ENCODE measurements at places on chromosomes 5 and 9.

DNA sequence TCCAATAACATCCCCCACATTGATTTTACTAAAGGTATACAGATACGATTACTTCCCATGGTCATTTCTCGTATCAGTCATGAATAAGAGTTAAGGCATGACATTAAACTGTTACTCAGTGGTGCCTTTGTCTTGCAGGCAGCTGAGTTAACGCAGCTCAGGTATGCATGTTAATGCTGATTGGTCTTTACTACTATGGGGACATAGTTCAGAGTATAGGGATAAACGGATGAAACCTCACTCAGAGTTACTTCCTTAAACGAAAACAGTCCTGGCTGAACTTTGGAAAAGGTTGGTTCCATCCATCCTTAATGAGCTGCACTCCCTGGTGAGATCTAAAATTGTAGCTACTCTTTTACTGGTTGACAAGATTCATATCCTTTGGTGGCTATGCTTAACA, 87.0 kb downstream of the ACTL7B start:
- no peak for DNase-seq

GRCh38 chr5:68070591-68071281, 144.8 kb upstream of the PIK3R1 start:
- DNase-seq = peak; percentile 16

- peak; percentile 66 for DNase-seq
These were observed 9.2 kb upstream of the GRHPR start for GRCh38 chr9:37413311-37413710.

DNA sequence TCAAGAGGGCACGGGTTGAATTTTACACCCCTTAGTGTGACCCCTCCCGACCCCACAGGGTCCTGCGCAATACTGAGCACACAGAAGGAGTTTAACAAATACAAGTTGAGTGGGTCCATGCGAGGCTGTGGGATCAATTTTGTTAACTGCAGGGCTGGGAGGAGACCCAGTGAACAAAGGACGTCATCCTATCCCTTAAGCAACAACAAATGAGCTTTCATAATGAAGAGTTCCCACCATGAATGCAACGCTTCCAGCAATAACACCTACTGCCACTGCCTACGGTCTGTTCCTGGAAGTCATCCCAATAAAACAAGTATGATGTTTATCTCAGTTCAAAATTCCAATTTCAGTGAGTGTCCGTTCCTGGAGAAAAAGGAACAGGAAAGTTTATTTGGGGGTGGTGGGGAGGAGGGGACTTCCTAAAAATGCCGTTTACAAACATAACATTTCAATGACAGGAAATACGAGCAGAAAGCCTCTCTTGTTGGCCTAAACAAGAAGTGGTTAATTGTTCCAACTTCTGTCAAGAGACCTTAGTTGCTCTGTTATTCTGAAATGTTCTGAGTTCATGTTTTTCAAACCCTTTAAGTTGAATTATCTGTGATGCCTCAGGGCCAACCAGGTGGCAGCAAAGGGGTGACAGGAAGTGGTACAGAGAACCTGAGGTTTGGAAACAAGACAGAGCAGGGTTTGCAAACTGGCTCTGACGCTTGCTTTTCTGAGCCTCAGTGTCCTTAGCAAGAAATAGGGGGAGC, 65.8 kb upstream of the PLPP6 start:
- DNase-seq = no peak

DNA sequence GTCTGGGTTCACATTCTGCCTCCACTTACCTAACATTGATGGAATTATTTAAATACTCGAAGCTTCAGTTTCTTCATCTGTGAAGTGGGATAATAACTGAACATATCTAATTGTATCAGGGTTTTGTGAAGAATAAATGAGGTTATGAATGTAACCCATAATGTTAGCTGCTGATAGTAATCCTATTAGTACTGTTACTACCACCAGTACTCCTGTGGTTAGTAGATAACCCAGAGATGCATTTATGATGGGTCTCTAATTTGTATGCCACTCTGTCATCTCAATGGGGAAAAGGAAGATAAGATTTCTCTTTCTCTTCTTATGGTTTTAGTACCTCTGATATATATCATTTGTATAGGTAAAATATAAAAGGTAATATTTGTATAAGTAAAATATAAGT, 16.0 kb downstream of the CPEB4 start:
- no peak for DNase-seq

DNA sequence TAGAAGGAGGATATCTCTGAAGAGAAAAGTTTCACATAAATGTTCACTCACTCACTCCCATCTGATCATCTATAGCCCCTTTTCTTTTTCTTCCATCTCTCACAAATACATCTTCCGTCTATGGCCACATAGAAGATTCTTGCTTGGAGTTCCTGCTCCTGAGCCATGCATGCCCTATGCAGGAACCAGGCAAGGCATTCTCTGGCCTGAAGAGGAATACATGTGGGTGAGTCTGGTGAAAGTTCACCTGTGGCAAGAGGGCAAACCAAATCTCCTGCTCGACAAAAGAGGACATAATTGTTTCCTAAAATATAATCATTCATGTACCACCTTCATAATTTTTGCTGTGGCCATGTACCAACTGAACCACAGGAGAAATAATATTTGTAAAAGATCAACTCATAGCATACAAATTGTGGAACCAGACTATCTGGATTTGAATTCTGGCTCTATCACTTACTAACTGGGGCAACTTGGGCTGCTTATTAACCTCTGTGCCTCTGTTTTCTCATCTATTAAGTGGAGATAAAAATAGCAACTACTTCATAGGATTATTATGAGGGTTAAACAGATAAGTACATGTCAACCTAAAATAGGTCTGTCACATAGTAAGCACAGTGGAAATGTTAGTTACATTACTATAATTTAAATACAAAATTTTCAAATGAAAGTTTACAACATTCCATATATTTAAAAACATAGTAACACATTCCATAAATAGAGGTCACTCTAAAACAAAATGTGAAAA, 121.2 kb upstream of the NFIB start:
- DNase-seq = no peak

DNA sequence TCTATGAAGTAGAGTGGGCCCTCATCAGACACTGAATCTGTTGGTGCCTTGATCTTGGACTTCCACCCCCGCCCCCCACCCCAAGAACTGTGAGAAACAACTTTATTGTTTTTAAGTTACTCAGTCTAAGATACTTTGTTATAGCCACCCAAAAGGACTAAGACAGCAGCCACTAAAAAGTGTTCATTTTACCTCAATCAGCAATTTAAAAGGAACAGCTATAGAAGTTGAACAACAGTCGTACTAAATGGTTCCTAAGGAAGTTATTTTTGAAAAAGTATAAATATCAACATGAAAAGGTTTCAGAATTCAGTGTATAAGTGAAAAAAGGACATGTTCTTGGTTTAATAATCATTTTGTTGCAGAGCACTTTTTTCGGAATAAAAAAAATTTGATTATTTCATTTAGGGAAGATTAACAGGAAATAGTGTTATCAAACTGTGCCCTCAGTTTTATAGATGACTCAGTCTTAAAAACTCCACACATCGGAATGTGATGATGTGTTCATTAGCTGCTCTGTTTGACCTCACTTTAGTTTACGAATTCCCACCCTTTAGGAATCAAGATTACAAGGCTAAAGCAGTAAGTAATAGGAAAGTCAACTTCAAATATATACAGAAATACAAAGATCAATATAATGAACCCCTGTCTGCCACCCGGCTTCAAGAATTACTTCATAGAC, 71.2 kb downstream of the MTAP start:
- DNase-seq = peak; percentile 87

DNA sequence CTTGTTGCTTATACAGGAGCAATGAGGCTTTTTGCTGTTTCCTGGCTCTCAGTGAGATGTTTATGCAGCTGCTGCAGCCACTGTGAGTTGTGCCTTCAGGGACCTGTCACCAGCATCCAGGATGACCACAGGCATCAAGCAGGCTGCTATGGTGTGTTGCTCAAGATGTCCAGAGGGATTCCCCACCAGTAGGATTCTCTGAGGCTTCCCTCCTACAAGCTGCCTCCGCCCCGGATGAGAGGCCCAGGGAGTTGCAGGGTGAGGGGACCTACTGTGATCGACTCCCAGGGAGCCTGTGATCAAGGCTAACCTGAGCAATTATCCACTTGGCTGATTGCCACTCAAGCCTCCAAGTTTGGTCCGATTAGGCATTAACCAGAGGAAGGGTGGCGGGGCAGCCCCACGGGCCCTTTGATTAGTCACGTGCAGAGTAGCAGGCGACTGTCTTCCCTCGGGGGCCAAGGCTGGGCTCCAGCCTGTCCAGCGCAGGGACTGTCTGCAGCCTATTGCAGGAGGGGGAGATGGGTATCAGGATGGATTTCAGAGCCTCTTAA, 1.8 kb upstream of the FAT2 start:
- peak; percentile 16 for DNase-seq

DNA sequence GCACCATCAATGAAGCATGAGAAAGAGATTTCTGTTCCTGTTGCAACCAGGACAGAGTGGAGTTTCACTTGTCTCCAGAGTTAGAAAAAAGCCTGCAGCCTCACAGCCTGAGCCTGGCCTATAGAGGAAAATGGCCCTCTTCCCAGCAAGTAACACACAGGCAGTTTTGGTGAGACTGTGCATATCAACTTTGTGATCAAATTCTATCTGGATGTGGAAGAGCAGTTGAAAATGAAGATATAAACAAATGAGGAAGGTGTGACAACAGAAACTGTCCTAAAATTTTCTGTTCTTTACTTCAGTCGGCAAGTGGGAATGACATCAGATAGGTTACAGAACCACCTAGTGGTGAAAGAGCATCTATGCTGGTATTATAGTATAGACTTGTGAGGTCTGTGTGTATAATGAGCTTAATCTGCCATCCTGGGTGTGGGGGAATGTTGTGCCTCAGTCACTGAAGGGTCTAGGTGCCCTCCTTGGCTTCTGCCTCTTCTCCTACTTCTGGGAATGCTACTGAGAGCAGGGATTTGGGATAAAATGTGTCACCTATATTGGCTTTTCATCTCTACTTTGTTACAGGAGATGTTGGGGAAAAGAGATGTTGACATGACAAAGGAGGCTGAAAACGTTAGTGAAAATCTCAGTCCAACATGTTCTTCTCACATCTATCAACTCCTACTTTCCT, 28.2 kb downstream of the YIPF5 start:
- DNase-seq = peak; percentile 58

GRCh38 chr9:83342006-83342405, 196.2 kb downstream of the FRMD3 start:
- no peak for DNase-seq

DNA sequence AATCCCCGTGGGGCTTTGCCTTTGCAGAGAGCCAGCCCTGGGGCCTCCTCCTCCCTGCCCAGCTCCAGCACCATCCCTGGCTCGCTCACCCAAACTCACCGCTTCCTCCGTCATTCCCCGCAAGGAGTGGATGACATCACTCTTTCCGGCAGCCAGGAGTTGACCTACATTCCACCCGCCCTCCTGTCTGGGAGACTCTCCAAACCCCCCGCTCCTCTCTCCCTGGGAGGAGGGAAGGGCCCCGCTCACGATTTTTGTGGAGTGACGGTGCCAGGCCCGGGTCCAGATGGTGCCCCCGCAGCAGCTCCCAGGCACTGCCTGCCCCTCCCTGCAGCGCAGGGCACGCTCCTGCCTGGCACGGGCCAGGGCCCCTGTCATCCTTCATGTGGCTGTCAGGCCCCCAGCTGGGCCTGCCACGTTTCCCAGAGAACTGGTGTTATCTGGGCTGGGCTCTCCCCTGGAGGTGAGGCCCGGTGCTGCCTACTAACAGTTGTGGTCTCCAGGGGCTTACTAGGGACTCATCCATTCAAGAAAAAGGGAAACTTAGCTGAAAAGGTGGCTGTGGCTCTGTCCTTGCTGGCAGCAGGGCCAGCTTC, 52.3 kb downstream of the NTNG2 start:
- peak; percentile 95 for DNase-seq

DNA sequence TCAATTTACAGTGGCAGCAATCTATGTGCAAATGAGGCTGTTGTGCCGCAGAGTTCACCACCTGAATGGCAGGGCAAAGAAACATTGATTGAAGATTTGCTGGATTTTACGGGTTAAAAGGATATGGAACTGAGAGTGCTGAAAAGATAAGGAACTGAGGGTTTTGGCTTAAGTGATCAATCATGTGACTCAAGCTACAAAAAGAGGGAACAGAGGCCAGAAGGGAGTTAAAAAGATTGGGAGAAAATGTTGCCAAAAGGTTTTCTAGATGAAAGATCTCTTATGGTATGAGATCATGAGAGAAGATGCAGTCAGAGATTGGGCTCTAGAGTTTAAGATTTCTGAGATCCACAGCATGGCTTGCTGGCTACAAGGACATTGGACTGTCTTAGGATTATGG, 7.9 kb upstream of the RIMOC1 start:
- DNase-seq = no peak

DNA sequence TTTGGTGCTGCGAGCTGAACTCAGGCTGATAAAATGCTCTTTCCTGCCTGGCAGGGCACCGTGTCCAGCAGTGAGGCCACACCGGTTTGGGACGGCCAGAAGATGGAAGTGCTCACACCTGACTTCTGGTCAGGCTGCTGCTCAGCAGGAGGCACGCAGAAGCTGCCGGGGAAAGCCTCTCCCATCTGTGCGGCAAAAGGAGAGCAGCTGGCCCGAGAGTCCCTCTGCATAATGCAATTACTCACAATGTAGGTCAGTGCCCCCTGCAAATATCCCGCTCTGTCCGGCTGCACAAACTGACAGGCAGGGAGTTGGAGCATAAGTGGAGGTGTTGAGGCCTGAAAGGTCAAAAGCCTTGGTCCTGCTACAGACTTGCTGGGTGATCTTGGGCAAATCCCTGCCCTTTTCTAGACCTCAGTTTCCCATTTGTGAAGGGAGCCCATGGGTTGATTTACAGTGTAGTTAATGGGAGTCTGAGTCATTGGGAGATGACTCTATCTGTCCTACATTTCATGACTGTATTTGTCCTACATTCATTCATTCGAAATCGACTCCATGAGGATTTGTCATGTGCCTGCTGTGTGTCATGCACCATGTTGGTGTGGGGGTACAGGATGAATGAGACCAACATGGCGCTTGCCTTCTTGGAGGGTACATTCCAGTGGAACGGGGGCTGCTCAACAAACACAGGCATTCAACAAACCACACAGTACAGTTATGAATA, 61.8 kb upstream of the TBC1D2 start:
- peak; percentile 67 for DNase-seq

DNA sequence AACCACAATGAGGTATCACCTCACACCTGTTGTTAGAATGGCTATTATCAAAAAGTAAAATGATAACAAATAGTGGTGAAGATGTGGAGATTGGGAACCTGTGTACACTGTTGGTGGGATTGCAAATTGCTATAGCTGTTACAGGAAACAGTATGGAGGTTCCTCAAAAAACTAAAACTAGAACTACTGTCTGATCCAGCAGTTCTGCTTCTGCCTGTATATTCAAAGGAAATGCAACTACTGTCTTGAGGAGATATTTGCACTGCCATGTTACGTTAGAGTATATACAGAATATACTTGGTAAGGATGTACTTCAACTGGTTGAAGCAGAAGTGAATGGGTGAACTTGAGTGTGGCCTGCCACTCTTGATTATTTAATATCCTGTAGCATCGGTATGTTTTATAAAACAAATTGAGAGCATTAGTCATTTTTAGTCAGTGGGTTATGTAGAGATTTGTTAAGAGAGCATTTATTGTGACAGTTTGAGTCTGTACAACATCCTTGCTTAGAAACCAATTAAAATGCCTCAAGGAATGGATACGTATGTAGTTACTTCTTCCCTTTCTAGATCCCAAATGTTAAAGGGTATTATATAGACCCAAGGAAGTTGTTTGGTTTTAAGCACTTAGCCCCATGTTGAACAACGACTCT, 37.5 kb downstream of the ZCCHC7 start:
- no peak for DNase-seq

GRCh38 chr5:142806841-142807267, 36.7 kb downstream of the ARHGAP26 start:
- DNase-seq = no peak

- no peak for DNase-seq
These were observed 478.5 kb downstream of the PTPRD start for GRCh38 chr9:10134266-10134665.
